ENCODE measurements at places on chromosomes 16 and 17.

DNA sequence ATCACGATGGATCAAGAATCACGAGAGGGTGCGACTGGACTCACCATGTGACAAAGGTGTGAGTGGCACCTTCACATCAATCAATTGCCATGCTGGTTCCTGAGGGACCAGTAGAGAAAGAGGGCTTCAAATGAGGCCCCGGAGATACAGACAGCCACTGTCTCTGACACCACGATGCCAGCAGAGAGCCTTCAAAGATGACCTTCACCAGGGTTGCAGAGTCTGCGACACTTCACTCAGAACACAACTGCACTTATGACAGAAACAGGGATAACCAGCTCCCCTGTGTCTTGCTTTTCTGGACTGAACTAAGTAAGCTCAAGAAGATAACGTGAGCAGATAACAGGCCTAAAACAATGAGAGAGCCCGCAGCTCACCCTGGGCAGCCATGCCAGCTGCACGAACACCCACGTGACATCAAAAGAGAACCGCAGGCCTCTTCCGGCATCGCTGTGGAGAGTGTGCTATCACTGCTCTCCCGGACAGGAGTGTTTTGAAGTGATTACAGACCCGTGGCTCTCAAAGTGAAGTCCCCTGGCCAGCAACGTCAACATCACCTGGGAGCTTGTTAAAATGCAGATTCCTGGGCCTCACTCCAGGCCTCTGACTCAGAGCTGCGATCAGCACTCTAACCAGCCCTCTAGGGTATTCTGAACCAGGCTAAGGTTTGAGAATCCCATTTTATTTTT is 36.4 kb downstream of the KLHDC4 start:
- DNase-seq: no peak

- DNase-seq: no peak
Measured at GRCh38 chr17:43784628-43785101, 4.4 kb downstream of the CFAP97D1 start.

DNA sequence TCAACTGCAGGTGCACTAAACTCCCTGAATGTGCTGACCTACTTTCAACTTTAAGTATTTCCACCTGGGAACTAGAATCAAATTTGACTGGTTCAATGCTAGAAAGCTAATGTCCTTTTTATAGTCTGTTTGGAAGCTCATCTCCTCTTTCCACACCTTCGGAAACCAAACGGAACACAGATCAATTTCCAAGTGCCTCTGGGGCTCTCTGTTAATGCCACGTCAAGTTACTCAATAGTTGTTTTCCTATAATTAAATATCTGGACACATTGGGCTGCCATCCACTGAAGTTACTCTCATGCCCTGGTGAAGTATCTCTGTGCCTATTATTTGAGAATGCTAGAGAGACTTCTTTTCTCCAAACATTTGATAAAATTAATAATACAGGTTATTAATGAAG is 29.7 kb downstream of the ABAT start:
- DNase-seq: no peak

DNA sequence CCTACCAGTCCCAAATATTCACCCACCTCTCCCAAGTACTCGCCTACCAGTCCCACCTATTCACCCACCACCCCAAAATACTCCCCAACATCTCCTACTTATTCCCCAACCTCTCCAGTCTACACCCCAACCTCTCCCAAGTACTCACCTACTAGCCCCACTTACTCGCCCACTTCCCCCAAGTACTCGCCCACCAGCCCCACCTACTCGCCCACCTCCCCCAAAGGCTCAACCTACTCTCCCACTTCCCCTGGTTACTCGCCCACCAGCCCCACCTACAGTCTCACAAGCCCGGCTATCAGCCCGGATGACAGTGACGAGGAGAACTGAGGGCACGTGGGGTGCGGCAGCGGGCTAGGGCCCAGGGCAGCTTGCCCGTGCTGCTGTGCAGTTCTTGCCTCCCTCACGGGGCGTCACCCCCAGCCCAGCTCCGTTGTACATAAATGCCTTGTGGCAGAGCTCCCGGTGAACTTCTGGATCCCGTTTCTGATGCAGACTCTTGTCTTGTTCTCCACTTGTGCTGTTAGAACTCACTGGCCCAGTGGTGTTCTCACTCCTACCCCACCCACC is 29.8 kb downstream of the POLR2A start:
- DNase-seq: no peak

DNA sequence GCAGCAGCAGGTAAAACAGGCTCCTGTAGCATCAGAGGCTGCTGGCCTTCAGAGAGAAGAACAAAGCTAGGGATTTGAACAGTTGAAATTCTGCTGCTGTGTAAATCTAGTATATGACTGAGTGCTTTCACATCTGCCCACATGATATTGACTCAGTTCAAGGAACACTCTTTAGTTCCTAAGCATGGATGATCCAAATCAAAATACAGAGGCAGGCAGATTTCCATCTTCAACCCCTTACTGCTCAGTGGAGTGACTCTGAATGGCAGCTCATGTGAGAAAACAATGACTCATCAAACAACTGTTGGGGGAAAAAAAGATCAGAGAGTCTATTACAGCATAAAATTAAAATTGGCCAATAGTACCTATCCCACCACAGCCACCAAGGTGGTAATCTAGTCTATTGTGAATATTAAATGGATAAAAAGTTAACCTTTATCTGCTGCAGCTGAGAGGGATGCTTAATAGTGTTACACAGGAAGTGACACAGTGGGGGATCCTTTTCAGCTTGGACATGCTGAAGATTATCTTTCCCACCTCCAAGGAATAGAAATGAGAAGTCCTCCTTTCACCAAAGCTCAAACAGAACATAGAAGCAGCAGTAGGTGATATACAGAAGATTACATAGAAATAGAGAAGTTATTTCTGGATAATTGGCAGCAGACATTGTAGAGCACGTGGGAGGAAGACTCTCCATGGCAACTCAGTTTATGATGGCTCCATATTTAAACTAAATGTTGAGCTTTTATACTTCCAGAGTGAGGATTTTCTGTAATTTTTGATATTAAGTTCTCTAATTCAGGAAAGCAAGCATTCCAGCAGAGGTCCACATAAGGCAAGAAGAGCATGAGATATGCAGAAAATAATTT is 239.7 kb upstream of the ERCC4 start:
- no peak for DNase-seq
